ENCODE measurements at places on chromosomes 3 and 15.

DNA sequence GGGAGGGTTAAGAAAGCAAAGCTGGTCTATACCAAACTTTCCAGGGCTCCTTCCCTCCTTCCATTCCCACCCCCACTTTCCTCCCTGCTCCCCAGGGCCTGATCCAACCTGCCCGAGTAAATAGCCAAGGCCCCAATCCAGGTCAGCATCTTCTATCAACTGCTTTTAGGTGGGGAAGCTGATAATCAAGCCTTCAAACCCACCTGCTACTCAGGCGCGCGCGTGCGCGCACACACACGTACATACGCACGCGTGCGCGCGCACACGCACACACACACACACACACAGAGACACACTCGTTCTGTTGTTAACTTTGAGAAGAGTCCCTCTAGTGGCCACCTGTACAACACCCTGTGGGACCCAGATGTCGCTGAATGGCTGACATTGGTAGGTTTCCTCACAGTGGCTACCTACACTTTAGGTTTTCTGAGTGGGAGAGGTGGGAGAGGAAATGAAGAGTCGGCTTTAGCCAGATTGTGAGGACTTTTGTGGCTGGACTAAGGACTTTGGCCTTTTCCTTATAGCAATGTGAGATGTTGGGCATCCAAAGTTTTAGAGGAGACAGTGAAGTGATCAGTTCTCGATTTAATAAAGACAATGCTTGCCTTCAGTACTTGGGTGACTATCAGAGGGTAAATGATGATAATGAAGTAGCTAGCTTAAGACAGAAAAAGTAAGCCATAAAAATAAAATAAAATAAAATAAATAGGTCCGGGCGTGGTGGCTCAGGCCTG, 179.9 kb upstream of the C2CD4B start:
- peak; percentile 88 for DNase-seq

DNA sequence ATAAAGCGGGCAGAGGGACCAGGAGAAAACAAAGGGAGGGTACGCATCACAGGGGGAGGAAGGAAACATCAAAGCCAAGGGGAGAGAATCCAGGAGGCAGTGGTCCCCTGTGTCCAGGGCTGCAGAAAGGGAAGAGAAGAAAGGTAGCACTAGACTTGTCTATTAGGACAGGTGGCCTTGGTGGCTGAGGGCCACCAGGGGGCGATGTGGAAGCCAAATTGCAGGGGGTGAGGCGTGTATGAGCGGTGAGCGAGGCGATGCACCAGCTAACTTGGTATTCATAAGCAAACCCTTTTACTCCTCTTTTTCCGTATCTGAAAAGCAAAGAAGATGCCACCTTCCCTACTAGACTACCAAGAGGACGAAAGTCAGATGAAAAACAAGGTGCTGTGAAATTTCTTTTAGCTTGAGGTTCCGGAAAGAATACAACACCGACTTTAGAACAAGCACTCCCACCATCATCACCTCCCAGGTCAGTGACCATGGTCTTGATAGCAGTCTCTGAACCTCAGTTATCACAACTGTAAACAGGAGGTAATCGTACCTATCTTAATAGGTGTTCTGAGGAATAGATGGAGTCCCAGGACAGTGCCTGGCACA, 654.4 kb upstream of the ADAMTS9 start:
- DNase-seq = peak; percentile 20

- no peak for DNase-seq
These were observed 110.7 kb downstream of the TJP1 start for GRCh38 chr15:29711531-29711930.

- no peak for DNase-seq
These were observed 255.6 kb upstream of the CNTN4 start for GRCh38 chr3:1843111-1843510.

- DNase-seq = no peak
These were observed 38.1 kb upstream of the SPPL2A start for GRCh38 chr15:50803479-50804180.

DNA sequence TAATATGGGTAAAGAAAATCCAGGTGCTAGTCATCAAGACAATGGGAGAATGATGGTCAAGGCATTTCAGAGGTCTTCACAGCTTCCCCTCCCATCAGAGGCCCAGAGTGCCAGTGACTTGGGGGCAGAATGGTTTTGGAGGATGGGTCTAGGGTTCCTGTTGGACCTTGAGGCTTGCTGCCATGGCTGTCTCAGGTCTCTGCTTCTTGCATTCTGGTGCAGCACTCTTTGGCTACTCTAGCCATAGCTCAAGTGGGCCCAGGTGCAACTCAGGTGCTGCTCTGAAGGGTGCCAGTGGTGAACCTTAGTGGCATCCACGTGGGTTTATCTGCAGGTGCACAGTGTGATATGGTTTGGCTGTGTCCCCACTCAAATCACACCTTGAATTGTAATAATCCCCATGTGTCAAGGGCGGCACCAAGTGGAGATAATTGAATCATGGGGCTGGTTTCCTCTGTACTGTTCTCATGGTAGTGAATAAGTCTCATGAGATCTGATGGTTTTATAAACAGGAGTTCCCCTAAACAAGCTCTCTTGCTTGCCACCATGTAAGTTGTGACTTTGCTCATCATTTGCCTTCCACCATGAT, 48.5 kb upstream of the PEX5L start:
- DNase-seq = no peak

- peak; percentile 56 for DNase-seq
These were observed 14.8 kb downstream of the ARNT2 start for GRCh38 chr15:80418892-80419537.

- DNase-seq = no peak
These were observed 150.5 kb upstream of the LRRFIP2 start for GRCh38 chr3:37324850-37325321.

DNA sequence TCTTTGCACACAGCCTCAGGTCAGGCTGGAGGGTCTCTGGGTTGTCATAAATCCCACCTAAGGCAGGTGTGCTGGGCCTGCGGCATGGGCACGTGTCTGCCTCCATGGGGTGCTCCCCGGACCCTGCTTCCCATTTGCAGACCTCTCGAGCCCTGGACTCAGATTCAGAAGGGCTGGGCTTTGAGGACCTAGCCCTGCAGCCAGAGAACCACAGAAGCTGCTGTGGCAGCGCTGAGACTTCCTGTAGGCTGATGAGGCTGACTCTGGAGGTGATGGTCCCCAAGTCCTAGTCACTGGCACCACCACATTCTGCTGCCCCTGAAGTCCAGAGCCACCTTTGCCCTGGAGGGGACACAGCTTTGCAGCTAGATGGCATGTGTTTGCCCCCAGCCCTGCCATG, 156.4 kb downstream of the LRRC28 start:
- DNase-seq = no peak

DNA sequence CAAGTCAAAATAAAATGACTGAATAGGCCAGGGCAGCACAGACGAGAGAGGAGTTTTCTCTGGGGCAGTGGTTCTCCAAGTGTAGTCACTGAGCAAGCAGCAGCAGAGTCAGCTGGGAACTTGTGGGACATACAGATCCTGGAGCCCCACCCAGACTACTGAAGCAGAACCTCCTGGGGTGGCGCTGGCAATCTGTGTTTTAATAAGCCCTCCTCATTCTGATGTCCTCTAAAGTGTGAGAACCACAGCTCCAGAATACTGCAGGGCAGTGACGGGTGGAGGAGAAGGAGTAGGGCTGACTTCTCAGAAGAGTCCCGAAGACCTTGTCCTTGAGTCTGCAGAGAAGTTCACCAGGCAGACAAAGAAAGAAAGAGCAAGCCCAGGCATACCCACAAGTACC, 251.3 kb upstream of the HES1 start:
- DNase-seq = no peak

DNA sequence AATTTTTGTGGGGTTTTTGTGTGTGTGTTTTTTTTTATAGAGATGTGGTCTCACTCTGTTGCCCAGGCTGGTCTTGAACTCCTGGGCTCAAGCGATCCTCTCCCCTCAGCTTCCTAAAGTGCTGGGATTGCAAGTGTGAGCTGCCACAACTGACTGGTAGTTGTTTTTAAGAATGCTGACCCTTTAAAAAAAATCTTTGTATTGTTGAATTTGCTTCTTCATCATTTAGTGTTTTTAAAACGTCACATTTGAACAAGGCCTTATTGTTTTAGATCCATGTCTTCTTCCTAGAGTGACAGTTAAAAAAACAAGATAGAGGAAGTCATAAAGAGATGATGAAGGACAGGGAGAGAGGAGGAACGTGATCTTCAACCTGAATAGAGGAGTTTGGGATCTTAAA, 24.1 kb downstream of the GJD2 start:
- no peak for DNase-seq

DNA sequence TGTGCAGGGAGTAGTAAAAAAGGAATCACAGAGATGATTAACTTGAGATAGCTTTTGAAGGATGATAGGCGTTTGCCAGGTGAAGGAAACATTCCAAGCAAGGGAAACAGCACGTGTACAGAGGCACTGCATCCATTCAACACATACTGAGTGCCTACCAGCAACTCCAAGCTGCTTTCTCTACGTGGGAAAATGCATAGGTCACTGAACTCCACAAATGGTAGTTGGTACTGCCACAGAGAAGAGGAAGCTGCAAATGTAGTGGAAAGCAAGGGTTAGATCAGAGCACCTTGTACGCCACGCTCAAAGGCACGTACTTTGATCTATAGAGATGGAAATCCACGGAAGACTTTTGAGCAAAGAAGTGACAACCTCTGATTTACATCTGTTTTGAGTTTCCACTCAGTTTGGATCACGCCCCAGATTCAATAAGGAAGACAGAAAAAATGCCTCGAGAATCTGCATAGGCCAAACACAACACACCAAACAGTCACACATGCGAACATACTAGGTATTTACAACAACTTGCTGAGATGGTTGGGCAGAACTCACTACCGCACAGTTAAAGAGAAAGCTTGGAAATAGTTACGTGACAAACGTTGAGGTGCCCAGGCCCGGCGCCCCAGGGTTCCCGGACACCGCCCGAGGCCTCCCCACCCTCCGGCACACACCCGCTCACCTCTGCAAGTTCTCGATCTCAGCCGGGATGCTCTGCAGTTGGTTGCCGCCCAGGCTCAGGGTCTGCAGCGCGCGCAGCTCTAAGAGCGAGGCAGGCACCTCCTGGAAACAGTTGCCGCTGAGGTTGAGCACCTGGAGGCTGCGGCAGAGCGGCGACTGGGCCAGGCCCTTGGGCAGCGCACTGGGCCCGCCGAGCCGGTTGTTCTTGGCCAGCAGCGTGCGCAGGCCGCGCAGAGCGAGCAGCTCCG, 826 bp downstream of the LRRC58 start:
- no peak for DNase-seq

DNA sequence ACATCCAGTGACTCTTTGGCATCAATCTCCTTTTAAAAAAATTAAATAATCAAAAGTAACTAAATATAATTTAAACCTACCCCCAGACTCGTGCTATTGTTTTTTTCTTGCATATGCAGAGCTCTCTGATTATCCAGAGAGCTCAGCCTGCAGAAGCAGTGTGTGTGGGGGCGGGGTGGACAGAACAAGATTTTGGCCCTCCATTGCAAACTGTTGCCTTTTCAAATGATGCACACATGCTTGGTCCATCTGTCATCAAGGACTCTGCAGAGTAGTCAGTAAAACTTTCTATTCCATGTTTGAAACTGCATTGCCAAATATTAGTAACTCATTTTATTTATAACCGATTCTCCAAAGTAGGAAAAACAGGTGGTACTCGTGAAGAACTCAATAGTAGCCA, 28.6 kb upstream of the STXBP5L start:
- DNase-seq = no peak

- DNase-seq = peak; percentile 81
These were observed 254.4 kb upstream of the ZPLD1 start for GRCh38 chr3:102180280-102180931.

DNA sequence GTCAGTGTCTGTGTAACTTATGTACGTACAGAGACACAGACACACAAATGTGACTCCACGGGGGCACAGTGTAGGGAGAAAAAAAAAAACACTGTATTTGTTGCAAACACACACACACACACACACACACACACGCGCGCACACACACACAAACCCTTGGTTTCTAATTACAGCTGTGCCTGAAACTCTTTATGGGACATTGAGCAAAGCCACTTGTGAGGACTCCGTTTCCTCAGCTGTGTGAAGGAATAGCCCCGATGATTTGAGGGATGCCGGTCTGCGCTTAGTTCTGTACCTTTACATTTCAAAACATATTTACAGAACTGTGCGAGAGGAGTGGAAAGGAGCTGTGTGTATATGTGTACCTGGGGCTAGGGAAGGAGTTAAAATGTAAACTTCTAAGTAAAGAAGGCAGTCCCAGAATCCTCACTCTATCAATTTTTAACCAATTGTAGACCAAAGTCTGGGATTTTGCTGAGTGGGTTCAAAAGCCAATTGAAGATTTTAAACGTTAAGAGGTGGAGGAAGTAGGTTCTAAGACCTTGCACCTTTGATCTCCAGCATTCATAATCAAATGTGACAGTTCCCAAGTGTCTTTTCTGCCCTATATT, 5.3 kb upstream of the BCL6 start:
- peak; percentile 32 for DNase-seq

- no peak for DNase-seq
These were observed 25.2 kb upstream of the MAGEF1 start for GRCh38 chr3:184737063-184737462.

GRCh38 chr3:185420762-185421161, 57.8 kb downstream of the MAP3K13 start:
- DNase-seq = peak; percentile 7

GRCh38 chr3:45980819-45981218, 14.8 kb downstream of the FYCO1 start:
- no peak for DNase-seq

- no peak for DNase-seq
These were observed 430.3 kb downstream of the NTRK3 start for GRCh38 chr15:87826119-87826747.

DNA sequence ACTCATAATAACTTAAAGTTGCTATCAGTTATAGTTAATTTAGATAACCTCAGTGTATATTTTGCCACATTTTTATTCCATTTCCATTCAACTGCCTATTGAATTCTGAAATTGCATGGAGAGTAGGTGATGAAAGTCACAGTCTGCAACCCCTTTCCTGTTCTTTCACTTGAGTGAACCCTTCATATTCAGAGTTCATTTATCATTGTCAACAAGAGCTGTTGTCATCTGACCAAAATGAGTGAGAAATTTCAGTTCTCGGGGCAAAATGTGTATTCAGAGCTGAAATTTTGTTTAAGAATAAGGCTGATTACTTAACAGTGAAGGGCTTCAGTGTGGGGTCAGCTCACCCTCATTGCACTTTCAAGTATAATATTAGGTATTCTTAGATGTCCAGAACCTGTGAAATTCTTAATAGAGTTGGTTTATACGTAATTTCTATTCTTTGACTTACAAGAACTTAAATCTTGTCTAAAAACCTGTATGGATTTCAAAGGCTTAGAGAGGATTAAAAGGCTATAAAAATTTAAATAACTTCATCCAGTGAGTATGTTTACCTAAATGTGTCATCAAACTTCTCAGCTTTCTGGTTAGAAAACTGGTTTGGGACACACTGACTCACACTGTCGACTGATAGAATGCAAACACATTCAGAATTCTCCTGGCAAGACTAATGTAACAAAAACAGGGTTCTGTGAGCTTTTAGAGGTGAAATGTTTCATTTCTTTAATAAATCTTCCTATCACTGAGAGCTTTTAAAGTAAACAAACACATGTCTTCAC, 92.2 kb downstream of the CMSS1 start:
- peak; percentile 44 for DNase-seq

GRCh38 chr3:33787328-33788009, 11.0 kb upstream of the PDCD6IP start:
- DNase-seq = peak; percentile 74
